Activated CD8-positive, alpha-beta memory T cell treated with anti-CD3 and anti-CD28 coated beads for 1 hour (primary cell): ENCODE measurements at places on chromosomes 7 and 10.

DNA sequence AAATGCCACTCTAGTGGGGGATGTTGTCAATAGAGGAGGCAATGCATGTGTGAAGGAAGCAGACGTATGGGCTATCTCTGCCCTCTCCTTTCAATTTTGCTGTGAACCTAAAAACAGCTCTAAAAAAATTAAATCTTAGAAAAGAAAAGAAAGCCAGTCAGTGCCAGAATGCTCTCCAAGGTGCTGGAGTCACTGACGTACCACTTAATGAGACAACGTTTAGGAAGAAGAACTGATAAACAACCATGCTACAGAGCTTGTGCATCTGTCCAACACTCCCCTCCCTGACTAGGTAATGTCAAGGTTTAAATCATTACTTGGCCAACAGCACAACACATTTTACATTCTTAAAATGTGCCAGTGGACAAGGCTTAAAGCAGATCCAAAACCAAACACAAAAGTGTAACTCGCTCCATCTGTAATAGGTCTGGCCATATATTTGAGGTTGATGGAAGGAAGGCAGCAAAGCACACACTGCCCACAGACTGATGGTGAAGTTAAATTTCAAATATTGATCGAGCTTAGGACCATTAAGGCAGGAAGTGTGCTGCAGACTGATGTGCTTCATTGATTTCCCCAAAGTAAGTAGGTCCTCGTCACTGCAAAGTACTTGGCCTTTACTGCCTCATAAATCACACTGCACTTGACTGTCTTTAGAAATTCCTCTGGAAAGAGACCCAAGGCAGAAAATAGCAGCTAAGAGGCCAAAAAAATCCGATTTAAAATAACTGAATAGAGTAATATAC is 15.5 kb downstream of the ARMH3 start:
- no peak for DNase-seq

DNA sequence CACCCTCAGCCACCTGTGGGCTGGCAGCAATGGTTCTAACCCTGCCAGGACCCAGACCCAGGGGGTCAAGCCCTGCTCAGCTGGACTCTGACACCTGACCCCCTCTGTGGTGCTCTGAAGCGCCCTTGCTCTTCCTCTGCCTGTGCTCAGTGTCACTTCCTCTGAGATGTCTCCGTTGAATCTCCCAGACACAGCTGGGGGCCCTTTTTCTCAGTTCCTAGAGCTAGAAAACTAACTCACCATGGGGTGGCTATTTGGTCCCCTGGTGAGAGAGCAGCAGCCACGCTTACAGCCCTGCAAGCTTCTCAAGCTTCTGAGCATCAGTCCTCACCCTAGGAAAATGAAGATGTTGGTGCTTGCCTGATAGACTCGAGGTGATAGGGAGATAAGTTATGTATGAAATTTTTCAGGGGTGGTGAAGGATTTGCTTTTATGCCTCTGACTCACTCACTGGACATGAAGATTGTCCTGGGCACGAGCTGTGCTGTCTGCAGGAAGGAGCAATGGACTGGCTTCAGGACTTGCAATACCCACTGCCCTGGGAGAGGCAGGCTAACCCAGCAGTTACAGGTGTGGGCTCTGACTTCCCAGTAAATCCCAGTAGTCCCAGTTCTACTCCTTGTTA is 29.6 kb downstream of the COL13A1 start:
- no peak for DNase-seq

GRCh38 chr10:82211346-82211745 is 336.4 kb downstream of the NRG3 start:
- no peak for DNase-seq

GRCh38 chr7:100944138-100944537 is 5.2 kb upstream of the MUC3A start:
- DNase-seq = no peak

GRCh38 chr10:12645449-12645848 is 296.1 kb downstream of the CAMK1D start:
- DNase-seq = no peak

- no peak for DNase-seq
Measured at GRCh38 chr10:27190508-27190907, 35.4 kb downstream of the MASTL start.

GRCh38 chr7:79241288-79242060 is 212.0 kb downstream of the MAGI2 start:
- no peak for DNase-seq

DNA sequence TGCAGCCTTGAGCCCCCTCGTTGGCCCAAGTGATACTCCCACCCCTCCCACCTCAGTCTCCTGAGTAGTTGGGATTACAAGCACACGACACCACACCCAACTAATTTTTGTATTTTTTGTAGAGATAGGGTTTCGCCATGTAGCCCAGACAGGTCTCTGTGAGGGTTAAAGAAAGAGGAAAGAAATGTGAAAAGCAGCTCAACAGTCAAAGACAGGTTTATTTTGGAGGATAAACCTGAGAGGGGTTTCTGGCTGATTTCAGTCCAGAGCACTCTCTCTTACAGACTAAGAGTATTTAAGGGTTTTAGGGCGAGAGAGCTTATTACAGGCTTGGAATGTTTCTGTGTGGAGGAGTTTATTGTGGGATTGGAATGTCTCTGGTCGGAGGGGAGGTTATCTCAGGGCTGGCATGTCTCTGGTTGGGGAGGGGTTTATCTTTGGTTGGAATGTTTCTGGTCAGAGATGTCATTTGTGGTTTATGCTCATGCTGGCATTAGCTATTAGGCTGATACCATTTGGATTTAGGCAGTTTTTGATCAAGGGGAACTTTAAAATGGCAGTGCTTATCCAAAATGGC is 26.1 kb upstream of the SNX10 start:
- DNase-seq = no peak
